Right ventricle myocardium superior (tissue), 1 donor: ENCODE measurements at places on chromosomes 4 and X.

DNA sequence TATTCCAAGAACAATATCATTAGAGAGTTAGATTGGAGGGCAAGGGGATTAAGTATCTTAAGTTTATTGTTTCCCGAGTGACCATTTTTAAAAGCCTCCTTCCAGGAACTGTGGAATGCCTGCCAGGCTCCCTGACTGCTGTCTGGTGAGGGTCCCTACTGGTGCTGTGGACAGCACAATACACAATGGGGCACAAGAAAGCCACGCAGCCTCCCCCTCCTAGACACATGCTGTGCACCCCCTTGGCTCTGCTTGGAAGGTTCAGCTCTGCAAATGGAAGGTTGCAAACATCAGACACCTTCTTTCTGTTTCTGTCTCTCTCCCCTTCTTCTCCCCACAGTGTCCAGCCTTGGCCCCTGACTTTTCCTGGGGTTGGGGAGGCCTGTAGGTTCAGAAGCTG, 153.2 kb downstream of the SHROOM3 start:
- no peak for DNase-seq

GRCh38 chr4:108622022-108622421, 1.6 kb downstream of the RPL34 start:
- no peak for DNase-seq

- DNase-seq, result peak; percentile 48
Observed at GRCh38 chrX:9651737-9652136, 113.9 kb downstream of the GPR143 start.

DNA sequence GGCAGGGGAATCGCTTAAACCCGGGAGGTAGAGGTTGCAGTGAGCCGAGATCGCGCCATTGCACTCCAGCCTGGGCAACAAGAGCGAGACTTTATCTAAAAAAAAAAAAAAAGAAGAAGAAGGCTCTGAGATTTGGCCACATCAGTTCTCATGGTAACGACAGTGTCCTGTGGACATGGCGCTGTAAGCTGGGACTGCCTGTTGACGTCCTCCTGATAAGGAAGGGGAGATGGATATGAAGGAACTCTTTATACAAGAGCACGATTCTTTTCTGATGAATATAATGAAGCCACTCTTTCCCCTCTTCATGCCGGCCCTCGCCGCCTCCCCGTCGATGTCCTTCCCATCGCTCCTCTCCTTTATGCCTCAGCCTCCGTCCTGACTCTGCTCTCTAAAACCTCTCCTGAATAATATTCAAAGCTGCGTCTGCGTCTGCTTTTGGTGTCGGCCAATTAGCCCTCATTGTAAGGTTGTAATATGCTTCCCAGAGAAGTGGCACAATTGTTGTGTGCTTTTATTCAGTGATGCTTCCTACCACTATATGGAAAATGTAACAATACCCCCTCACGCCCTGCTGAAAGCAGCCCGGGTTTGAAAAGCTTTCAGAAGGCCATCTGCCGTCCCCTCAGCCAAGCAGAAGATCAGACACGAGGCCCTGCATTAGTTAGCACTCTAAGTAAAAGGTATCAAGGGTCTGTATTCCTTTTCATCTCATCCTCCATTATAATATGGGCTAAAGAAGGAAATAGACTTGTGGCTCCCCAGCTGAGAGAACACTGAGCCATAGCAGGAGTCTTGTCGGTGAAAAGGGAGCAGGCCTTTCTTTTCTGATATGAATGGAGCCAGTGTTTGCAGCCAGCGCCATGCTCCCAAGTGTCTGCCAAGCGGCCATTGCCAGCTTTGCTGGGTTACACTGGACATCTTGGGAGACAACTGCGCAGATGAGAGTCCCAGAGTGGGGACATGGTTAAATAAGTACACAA, 22.1 kb upstream of the SCOC start:
- no peak for DNase-seq

GRCh38 chrX:76279007-76279406, 106.1 kb downstream of the PBDC1 start:
- DNase-seq, result no peak

- DNase-seq, result no peak
Observed at GRCh38 chr4:12897954-12898353, 586.2 kb downstream of the RAB28 start.

GRCh38 chr4:56995525-56995924, 16.8 kb downstream of the POLR2B start:
- peak; percentile 80 for DNase-seq

- no peak for DNase-seq
Observed at GRCh38 chrX:133645977-133646718, 230.9 kb upstream of the GPC4 start.

- no peak for DNase-seq
Observed at GRCh38 chr4:40327340-40327739, 7.8 kb upstream of the CHRNA9 start.

DNA sequence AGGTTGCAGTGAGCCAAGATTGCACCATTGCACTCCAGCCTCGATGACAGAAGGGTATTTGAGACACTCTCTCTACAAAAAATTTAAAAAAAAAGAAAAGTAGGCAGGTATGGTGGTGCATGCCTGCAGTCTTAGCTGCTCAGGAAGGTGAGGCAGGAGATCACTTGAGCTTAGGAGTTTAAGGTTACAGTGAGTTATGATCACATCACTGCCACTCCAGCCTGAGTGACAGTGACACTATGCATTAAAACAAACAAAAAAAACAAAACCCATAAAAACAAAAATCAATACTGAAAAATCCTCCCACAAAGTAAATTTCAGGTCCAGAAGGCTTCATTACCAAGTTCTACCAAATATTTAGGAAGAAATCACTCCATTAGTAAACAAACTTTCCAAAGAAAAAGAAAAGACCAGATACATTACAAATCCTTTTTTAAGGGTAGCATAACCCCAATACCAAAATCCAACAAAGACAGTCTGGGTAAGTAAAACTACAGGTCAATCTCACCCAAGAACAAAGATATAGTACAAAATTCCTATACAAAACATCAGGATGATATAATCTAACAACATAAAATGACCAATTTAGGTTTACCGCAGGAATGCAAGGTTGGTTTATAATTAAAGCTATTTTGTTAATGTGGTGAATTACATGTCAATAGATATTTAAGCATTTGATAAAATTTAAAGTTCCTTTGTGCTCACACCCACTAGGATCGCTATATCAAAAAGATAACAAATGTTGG, 11.7 kb downstream of the NELFA start:
- DNase-seq, result no peak

- DNase-seq, result no peak
Observed at GRCh38 chr4:77022560-77023179, 53.1 kb downstream of the CCNI start.

DNA sequence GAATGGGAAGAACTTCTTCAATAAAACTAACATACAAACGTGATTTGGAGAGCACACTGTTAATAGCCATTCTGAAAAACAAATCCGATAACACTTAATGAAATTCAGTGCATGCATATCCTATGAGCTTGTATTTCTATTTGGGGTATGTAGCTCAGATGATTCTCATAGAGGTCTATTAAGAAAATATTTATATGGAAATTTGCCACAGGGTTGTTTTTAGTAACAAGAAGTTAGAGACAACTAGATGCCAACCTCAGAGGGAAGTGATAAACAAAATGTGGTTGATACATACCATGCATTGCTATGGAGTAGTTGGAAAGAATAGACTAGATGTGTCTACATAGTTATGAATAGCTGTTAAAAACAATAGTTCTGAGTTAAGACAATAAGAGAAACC, 395.8 kb upstream of the MAGEB18 start:
- DNase-seq, result no peak

- no peak for DNase-seq
Observed at GRCh38 chrX:150478496-150479492, 89.6 kb upstream of the MTM1 start.

DNA sequence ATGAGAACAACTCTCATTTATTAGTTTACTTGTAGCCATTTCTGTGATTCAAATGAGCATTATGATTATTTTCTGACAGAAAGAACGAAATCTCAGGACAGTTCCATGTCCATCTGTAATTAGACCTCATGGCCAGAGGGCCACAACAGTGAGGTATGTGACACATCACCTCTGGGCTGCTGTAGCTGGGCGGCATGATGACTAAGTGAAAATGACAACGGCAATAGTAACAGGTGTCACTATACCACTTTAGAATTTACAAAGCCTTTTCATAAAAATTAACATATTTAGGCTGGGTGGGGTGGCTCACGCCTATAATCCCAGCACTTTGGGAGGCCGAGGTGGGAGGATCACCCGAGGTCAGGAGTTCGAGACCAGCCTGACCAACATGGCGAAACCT, 252.6 kb downstream of the CBR4 start:
- DNase-seq, result no peak

DNA sequence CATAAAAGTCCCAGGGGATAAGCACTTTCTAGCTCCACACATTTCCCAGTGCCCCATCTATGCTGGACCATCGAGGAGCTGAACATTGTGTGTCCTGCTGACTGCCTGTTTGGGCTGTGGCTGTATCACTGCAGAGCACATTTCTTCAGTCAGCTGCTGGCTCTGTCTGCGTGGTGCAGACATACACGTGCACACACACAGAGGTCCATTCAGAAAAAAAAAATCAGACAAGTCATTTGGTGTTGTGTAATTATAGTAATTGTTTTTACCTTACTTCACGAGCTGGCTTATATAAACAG, 1.1 kb upstream of the PDLIM3 start:
- peak; percentile 47 for DNase-seq

- DNase-seq, result no peak
Observed at GRCh38 chr4:498328-498904, 540 bp downstream of the ZNF721 start.

GRCh38 chr4:112270640-112271421, 14.9 kb downstream of the TIFA start:
- no peak for DNase-seq

DNA sequence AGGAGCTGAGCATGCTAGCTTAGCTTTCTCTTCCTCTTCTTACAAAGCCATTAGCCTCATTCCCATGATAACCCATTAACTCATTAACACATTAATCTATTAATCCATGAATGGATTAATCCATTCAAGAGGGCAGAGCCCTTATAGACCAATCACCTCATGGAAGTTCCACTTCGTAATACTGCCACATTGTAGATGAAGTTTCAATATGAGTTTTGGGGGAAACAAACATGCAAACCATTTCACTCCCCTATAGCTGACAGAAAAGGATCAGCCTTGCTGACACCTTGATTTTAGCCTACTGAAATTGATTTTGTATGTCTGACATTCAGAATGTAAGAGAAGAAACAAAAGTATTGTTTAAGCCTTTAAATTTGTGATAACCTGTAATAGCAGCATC, 251.8 kb upstream of the GALNTL6 start:
- no peak for DNase-seq

DNA sequence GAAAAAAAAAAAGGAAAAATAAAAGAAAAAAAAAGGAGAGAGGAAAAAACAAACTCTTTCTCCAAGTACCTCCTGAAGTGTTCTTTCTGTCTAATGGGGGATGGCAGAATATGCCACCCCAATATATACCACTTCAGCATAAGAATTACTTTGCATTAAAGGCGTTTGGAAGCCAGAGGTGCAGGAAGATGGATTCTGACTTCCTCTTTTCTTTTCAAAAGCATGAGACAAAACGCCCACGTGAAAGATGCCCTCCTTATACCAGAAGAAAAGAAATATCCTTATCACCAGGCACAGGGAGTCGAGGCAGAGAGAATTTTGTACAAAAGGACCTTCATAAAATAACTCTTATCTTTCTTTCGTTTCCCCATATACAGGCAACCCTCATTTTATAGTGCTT, 40.9 kb downstream of the COX18 start:
- no peak for DNase-seq

- DNase-seq, result peak; percentile 43
Observed at GRCh38 chrX:152637649-152638442, at the start of gene GABRQ. Gene GABRQ, plus strand, starts transcription at chrX:152637895. Its CDS starts 308 bp downstream, at chrX:152638203.

- DNase-seq, result no peak
Observed at GRCh38 chr4:151991001-151991883, 230.4 kb upstream of the GATB start.

- DNase-seq, result no peak
Observed at GRCh38 chrX:37684426-37684825, 1.2 kb upstream of the XK start.

GRCh38 chrX:119518371-119518770, 46.8 kb downstream of the STEEP1 start:
- DNase-seq, result no peak

- no peak for DNase-seq
Observed at GRCh38 chrX:129116676-129117470, 406.4 kb downstream of the SMARCA1 start.

- no peak for DNase-seq
Observed at GRCh38 chrX:9144701-9145241, 110.8 kb upstream of the FAM9B start.

DNA sequence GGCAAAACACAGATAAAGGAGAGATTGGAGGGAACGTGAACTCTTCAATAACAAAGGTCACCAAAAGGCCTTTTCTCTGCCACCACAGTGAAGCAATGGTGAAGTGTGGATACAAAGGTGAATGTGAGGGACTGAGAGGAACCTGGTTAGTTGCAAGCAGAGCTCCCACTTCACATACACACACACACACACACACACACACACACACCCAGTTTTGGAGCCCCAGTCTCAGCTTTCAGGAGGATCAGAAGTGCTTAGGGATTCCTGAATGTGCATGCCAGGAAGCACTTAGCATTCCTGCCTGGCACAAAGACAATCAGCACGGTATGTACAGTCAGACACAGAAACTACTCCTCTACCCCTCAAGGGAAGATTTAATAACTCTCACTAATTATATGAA, 71.5 kb downstream of the ARHGEF9 start:
- peak; percentile 43 for DNase-seq

GRCh38 chrX:86171366-86171765, 23.1 kb downstream of the DACH2 start:
- DNase-seq, result no peak

- DNase-seq, result no peak
Observed at GRCh38 chr4:98482847-98483806, 175.3 kb downstream of the TSPAN5 start.

- DNase-seq, result no peak
Observed at GRCh38 chr4:186852073-186852420, 128.4 kb upstream of the FAT1 start.

- DNase-seq, result no peak
Observed at GRCh38 chr4:144461906-144462305, 184.1 kb upstream of the HHIP start.

DNA sequence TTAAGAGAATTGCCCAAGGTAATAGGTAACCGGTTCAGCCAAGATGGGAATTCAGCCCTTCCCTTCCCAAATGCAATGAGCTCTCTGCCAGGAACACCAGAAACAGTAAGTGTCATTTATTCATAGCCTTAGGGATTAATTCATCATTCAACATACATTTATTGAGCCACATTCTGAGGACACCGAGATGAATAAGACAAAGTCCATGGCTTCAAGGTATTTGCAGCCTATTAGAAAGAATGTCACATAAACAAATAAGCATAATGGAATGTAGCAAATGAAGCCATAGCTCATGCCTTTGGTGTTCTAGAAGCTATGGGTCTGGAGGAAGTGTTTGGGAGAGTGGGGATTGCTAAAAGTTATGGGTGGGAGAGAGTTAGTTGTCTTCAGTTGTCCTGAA, 6.3 kb upstream of the TAB3 start:
- no peak for DNase-seq

GRCh38 chr4:73586666-73587065, 33.6 kb downstream of the RASSF6 start:
- DNase-seq, result no peak

- peak; percentile 66 for DNase-seq
Observed at GRCh38 chr4:110631584-110632505, 9.0 kb upstream of the PITX2 start.

GRCh38 chr4:177041356-177041755, 248.6 kb upstream of the VEGFC start:
- DNase-seq, result no peak

GRCh38 chr4:181476508-181476890, 766.7 kb upstream of the TENM3 start:
- no peak for DNase-seq

GRCh38 chr4:5660185-5660584, 48.2 kb downstream of the EVC2 start:
- DNase-seq, result no peak
